ENCODE measurements at places on chromosomes 12 and 14. TPM values are rescaled to one million over a fixed set of nuclear protein-coding genes. Genes with fewer than 3 reads are reported as not detected.

Gene TAS2R10
- 1.8 TPM for total RNA-seq

Gene FSCB
- total RNA-seq = not detected

Gene ASB2
- total RNA-seq = 0.16 TPM

Gene NELL2
- not detected for total RNA-seq

Gene ATG101
- total RNA-seq = 54.2 TPM

Gene BTBD7
- 34.2 TPM for total RNA-seq

Gene OAS1
- 10.6 TPM for total RNA-seq

Gene IKBIP
- total RNA-seq = 47.1 TPM

Gene SPX
- 0.32 TPM for total RNA-seq

Gene KRT4
- not detected for total RNA-seq

Gene DEGS2
- total RNA-seq = not detected

Gene KLRC3
- not detected for total RNA-seq

Gene WIF1
- total RNA-seq = not detected

Gene IRAK3
- total RNA-seq = 14.2 TPM

Gene FRMD6
- 693 TPM for total RNA-seq

Gene FZD10
- total RNA-seq = not detected

Gene RTN1
- 1.5 TPM for total RNA-seq

Gene NYNRIN
- total RNA-seq = 28.4 TPM

Gene TAS2R14
- total RNA-seq = 2.9 TPM

Gene ZC2HC1C
- total RNA-seq = 0.85 TPM

Gene SEC23A
- 445 TPM for total RNA-seq

Gene TPH2
- not detected for total RNA-seq

Gene WNT1
- total RNA-seq = not detected

Gene ADAMTS20
- total RNA-seq = 0.12 TPM

Gene IGF1
- total RNA-seq = 0.12 TPM

Gene FKBP3
- 16.6 TPM for total RNA-seq

Gene DNAI7
- not detected for total RNA-seq

Gene FAR2
- 14.2 TPM for total RNA-seq

Gene ACOT6
- total RNA-seq = 0.16 TPM

Gene ERP27
- not detected for total RNA-seq

Gene SIX4
- total RNA-seq = 16.5 TPM

Gene OR6C2
- not detected for total RNA-seq

Gene TAPBPL
- total RNA-seq = 15.9 TPM

Gene LHX5
- not detected for total RNA-seq

Gene NKX2-8
- total RNA-seq = not detected

Gene SYCP3
- total RNA-seq = 0.16 TPM

Gene YAF2
- 20.9 TPM for total RNA-seq

Gene POLE
- 16.9 TPM for total RNA-seq

Gene HCAR1
- under 0.01 TPM for total RNA-seq

Gene ADCY4
- 24.2 TPM for total RNA-seq

Gene RNASE12
- not detected for total RNA-seq

Gene RNASE3
- not detected for total RNA-seq

Gene KCNMB4
- total RNA-seq = 2.6 TPM

Gene LRRIQ1
- total RNA-seq = 1.1 TPM

Gene LTB4R2
- total RNA-seq = 6.7 TPM

Gene ACVRL1
- total RNA-seq = 78.0 TPM

Gene ITGB7
- 1.8 TPM for total RNA-seq

Gene SYNDIG1L
- total RNA-seq = not detected

Gene KRT79
- not detected for total RNA-seq

Gene TAS2R9
- total RNA-seq = not detected

Gene KRT6A
- total RNA-seq = 40.3 TPM

Gene FLVCR2
- total RNA-seq = 0.61 TPM
